Fibroblast of the aortic adventitia (primary cell): ENCODE measurements at places on chromosomes 3 and 15.

DNA sequence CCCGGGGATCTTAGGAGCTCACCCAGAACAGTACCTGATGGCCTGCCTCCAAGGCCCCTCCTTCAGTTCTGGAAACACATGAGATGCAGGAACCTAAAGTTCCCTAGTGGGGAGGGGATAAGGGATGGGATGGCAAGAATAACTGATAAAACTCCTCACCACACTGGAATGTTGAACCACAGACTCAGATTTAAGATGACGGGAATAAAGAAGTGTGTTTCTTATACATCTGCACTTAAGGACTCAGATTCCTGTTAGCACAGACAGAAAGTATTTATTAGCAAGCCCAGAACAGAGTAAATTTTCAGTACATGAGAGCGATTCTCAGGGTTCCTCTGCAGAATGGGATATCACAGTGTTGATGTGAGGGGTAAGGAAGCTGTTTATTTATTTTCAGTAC is 245.2 kb downstream of the TLE3 start:
- DNase-seq = peak; percentile 25

- peak; percentile 78 for DNase-seq
Observed at GRCh38 chr3:17894434-17895060, 152.1 kb upstream of the TBC1D5 start.

- DNase-seq = peak; percentile 62
Observed at GRCh38 chr3:184129012-184129411, 6.1 kb upstream of the EIF2B5 start.

DNA sequence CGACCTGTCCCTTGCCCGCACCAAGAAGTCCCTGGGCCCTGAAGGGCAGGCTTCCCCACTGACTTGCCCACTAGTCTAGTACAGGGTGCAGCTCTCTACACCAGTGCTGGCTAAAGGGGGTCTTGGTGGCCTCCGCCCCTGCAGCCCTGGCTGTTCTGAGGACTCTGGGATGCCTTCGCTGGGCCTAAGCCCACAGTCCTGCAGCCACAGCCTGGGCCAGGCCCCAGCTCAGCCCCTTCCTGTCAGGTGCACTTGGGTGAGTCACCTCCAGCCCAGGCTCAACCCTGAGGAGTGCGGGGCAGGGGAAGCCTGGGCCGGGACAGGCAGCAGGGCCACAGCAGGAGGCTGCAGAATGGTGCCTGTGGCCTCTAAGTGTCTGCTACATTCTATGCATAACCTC is 971 bp downstream of the C3orf22 start:
- DNase-seq = no peak
